Activated CD4-positive, alpha-beta T cell treated with anti-CD3 and anti-CD28 coated beads, Interleukin-2, amount 50 U/mL, for 48 hours (primary cell): ENCODE measurements at places on chromosomes 7 and 10.

DNA sequence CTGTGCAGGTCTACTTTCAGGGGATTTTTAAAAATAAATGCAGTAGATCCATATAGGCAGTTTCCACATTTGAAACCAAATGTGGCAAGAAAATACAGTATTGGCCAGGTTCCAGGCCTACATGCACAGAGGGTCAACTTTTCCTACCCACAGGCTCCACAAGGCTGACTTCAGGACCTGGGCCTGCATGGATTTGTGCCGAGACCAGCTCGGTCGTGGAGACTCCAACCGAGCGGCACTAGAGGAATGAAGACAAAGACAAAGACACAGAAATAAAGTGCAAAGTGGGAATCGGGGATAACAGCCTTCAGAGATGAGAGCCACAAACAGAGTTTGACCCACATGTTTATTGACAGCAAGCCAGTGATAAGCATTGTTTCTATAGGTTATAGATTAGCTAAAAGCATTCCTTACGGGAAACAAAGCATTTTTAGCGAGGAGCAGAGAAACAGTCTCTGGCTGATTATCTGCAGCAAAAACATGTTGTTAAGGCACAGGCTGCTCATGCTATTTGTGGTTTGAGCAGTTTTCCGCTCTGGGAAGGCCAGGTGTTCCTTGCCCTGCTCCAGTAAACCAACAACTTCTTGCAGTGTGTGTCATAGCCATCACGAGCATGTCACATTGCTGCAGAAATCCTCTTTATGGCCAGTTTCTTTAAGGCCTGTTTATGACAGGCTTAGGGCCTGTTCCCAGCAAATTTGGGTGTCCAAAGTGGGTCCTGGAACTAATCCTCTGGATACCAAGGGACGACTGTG, 52.6 kb downstream of the ZNF37A start:
- DNase-seq: no peak

- DNase-seq: no peak
Observed at GRCh38 chr7:107130487-107131220, 38.1 kb upstream of the HBP1 start.

- peak; percentile 82 for DNase-seq
Observed at GRCh38 chr10:96642973-96643372, 56.2 kb upstream of the TM9SF3 start.

DNA sequence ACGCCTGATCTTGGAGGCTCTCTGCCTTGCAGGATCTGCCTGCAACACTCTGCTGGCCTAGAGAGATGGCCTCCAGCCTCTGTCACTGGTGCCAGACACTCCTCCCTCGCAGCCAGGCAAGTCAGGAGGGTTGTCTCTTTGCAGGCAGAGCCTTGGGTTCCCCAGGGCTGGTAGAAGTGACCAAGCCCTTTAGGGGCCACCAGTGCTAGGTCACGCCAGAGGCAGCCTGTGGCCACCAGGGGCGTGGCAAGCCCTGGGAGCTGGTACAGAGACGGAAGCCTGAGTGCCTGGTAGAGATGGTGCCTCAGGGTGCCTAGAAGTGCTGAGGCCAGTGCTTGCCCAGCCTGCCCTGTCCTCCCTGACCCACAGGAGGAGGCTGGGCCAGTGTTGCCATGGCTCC, 9.1 kb downstream of the ADCYAP1R1 start:
- DNase-seq: no peak

DNA sequence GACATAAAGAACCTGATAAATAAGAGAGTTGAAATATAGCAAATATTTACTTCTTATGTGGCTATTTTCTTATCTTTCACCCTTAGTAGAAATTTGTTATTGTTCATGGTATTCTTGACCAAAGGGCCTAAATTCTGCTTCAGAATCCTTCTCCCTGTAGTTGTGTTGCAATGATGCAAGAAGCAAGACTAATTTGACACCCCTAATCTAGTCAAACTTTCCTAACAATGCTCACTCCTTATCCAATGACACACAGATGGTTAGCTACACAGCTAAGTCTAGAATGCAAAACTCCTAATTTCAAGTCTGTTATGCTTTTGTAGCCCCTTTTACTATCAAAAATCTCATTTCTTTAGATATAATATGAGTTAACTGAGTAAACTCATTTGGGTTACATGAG, 56.1 kb downstream of the TWIST1 start:
- DNase-seq: no peak

DNA sequence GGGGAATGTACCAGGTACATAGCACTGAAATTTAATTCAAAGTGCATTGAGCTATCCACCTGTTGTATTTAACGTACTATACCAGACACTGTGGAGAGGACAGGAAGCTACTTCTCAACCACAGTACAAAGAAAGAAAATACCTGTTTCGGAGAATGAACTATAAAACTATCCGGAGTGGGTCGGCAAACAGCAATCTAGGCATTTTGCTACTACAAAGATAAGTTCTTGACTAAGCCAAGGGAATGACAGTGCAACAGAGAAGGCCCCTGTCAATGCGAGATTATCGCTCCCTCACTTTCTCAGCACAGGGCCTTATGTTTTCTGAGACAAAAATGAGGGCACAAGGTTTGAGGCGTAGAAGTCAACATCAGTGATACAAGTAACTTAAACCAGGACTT, 27.4 kb downstream of the SFMBT2 start:
- no peak for DNase-seq

DNA sequence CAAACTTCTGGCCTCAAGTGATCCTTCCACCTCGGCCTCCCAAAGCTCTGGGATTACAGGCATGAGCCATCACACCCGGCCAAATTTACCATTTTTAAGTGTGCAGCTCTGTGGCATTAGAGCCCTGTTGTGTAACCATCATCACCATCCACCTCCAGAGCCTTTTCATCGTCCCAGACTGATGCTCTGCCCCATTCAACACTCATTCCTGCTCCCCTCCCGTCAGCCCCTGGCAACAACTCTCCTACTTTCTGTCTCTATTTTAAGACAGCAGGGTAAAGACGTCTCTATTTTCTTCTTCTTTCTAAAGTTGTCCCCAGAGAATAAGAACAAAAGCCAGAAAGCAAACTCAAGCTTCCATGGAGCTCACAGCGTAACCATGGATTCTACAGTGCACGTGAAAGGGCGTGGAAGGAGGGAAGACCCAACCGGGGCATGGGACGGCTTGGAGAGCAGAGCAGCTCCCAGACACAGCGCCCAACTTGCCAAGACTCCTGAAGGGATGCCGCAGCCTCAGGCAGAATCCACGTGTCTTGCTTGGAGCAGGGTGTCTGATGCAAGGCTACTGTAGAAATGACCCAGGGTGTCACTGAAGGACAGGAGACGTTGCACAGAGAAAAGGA, 42.7 kb upstream of the PITRM1 start:
- no peak for DNase-seq

GRCh38 chr10:131816157-131816775, 84.5 kb upstream of the PPP2R2D start:
- no peak for DNase-seq

GRCh38 chr7:112869111-112869774, 79.0 kb upstream of the TMEM168 start:
- DNase-seq: peak; percentile 62

GRCh38 chr10:126904516-126904817, 761 bp upstream of the DOCK1 start:
- DNase-seq: no peak

DNA sequence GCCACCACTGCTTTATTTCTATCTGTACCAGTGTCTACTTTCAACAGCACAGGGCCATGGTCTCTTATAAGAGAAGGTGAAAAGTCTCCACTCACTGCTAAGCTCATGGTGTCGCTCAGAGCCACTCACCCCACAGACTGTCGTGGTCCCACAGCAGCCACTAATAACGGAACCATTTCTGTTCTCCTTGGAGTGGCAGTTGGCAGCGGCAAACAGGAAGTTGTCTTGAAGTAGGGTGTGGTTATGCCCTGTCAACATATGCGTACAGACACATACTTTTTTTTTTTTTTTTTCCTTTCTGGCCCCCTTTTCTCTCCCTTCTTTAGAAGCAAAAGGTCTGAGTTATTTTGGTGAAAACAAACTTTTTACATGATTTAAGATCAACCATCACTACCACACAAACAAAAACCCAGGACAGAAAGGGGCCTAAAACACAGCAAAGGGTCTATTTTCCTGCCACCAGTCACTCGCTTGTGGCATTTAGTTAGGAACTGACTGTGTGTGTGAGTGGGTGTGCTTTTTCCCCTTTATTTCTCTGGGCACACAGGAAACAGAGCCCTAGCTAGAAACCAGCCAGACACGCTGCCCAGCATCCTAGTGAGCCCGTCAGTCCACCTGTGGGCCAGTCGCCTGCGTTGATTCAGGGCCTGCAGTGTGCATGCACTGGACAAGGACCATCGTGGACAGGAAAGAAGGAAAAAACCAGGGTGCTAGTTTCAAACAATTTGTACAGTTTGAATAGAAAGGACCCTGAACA, 96.7 kb upstream of the EFCAB10 start:
- DNase-seq: peak; percentile 58

GRCh38 chr7:80900583-80901576, 18.0 kb downstream of the SEMA3C start:
- no peak for DNase-seq

- no peak for DNase-seq
Observed at GRCh38 chr7:135372222-135372621, 137.7 kb downstream of the CNOT4 start.

DNA sequence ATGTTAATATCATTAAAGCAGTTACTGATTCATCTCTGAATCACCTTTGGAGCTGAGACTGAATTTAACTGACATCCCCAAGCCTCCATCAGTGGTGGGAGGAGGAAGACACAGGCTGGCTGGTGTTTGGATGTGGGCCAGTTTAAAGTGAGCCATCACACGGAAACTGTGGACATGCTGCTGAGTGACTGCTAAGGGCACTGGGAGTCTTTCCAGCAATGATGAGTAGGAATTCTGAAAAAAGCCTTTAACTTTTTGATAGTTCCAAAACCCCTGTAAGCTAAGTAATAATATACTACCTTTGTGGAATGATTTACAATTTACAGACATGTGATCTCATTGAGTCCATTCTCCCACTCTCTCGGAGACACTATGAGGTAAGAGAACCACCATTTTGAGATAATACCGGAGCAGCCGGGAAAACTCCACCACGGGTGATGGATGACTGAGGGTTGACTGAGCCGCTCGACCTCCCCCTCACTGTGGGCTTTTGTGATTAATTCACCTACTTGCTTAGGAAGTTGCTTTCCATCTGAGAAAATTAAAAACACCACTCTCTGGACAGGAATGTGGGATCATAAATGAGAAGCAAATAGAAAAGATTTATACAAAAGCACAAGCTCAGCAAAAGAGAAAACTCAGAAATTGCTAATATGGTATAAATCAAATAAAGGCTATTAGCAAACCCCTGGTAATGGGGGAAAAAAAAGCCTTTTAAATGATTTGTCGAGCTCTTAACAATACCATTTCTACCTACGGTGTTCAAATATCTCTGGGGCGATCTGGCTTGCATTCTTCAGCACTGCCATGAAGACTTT, 194.8 kb downstream of the FANK1 start:
- no peak for DNase-seq
